ENCODE measurements at places on chromosomes 3 and 15. TPM values are rescaled to one million over a fixed set of nuclear protein-coding genes. Genes with fewer than 3 reads are reported as not detected.
A peak's percentile ranks its signal among the peaks of the same experiment; 100 is the strongest.

Gene GADL1
- total RNA-seq: not detected

Gene EFL1
- total RNA-seq: 15.8 TPM

Gene CHRD
- 8.6 TPM for total RNA-seq

DNA sequence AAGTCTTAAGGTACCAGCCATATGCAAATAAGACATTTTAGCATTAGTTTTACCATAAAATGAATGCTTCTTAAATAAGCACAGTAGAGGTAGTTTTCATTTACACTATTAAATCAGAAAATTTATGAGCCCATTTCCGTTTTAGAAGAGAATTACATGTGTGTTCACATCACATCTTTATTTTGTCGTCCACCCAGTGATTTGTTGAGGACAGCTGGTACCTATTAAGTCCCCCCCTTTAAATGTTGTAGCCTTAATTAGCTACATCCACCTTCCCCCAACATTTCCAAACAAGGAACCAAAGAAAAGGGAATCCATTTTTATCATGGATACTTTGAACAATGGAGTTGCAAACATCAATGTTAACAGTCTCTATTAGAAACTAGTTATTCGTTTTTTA, 6.8 kb downstream of the IL17RD start:
- no peak for DNase-seq

- DNase-seq: peak; percentile 64
These were observed 1.4 kb upstream of the WNT5A start for GRCh38 chr3:55488398-55489055.

- DNase-seq: no peak
These were observed 32.1 kb upstream of the CLASP2 start for GRCh38 chr3:33750211-33750548.

GRCh38 chr3:182487143-182487542, 306.2 kb upstream of the ATP11B start:
- DNase-seq: no peak

- no peak for DNase-seq
These were observed 38.4 kb downstream of the UBP1 start for GRCh38 chr3:33401781-33402180.

GRCh38 chr15:23647421-23648370, at the start of gene MAGEL2:
MAGEL2 (minus strand) TSS chr15:23647867; CDS start chr15:23647742, 125 bp downstream.
- DNase-seq: peak; percentile 61

GRCh38 chr3:32630266-32630665, 54.7 kb upstream of the CNOT10 start:
- no peak for DNase-seq

- DNase-seq: peak; percentile 46
These were observed 755 bp upstream of the TMEM108 start for GRCh38 chr3:133037436-133037835.

Data from left lung (tissue), 14 donors.